Neural progenitor cell (in vitro differentiated cells): ENCODE measurements at places on chromosomes 1 and 21. TPM values are rescaled to one million over a fixed set of nuclear protein-coding genes. Genes with fewer than 3 reads are reported as not detected.

DNA sequence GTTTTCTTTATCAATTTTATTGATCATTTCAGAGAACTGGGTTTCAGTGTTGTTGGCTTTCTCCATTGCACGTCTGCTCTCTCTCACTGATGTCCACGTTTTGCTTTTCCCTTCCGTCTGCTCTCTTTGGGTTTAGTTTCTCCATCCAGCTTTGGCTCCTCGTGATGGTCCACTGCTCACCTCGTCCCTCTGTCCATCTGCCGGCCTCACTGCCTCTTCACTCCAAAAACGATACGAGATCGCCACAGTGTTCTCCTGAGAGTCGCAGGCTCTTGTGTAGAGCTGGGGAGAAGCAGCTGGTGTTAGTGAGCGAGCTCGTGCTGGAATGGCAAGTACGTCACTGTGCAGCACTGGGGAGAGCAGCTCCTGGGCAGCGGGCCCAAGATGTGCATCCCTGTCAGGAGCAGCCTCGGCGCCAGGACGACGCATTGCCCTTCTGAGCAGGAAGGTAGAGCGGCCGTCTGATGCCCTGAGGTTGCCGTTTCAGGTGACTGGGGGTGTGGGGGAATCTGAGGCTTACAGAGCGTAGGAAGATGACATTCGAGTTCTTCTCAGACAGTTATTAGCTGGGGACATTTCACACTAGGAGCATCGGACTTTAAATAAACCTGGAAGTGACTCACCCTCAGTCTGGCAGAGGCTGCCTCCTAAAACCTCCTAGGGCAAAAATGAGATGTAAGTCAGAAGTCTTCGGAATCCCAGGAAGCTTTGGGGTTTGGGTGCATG is 31.4 kb upstream of the PCBP3 start:
- DNase-seq, result no peak

NDUFS5 gene
- 414 and 738 TPM in 2 replicates for total RNA-seq

- DNase-seq, result no peak
Observed at GRCh38 chr1:25217015-25217414, 15.3 kb downstream of the SYF2 start.

- no peak for DNase-seq
Observed at GRCh38 chr1:51740652-51741051, 123.8 kb downstream of the OSBPL9 start.

DNA sequence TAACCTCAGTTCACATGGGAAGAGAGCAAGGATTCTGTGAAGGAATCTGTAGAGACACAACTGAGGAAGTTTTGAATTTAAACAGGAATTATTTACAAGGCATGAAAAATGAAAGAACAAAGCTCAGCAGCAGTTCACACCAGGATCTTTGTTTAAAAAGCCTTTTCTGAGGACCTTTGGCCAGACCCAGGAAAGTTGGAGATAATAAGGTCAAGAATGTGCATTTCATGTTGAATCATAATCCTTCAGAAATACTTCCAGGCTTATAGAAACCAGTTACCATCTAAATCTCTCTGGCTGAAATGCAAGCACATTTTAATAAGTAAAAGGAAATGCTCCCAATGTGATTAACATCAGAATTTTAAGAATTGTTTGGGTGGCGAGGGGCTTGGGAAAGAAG is 2.7 kb downstream of the CLIC6 start:
- no peak for DNase-seq

GRCh38 chr1:145927916-145928643 is 796 bp upstream of the RBM8A start:
- DNase-seq, result no peak

LCE3D gene
- total RNA-seq, result not detected in 2 replicates
